ENCODE measurements at places on chromosomes 11 and 22.

- DNase-seq, result no peak
Observed at GRCh38 chr11:91922846-91923245, 301.8 kb upstream of the FAT3 start.

GRCh38 chr11:2382129-2382517, 5.0 kb downstream of the CD81 start:
- DNase-seq, result no peak

GRCh38 chr11:112448168-112448567, 187.5 kb upstream of the PLET1 start:
- no peak for DNase-seq

DNA sequence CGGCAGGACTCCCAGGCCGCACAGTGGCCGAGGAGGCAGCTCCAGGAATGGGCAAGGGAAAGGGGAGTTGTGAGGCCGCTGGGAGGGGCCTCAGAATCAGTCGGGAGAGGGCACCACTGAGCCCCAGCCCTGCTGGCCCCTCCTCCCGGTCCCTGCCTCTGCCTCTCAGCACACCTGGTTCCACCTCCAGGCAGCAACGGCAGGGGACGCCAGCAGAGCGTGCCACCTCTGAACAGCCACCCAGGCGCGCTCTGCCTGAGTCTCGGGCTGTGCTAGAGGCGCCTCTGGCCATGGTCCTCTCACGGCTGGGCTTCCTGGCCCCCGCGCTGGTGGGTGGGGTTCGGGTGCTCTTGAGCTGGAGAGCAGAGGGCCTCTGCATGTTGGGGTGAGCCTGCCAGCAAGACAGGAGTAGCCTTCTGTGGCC, 33.0 kb downstream of the MOB2 start:
- DNase-seq, result no peak

- DNase-seq, result no peak
Observed at GRCh38 chr11:45877845-45878244, 7.6 kb upstream of the MAPK8IP1 start.

DNA sequence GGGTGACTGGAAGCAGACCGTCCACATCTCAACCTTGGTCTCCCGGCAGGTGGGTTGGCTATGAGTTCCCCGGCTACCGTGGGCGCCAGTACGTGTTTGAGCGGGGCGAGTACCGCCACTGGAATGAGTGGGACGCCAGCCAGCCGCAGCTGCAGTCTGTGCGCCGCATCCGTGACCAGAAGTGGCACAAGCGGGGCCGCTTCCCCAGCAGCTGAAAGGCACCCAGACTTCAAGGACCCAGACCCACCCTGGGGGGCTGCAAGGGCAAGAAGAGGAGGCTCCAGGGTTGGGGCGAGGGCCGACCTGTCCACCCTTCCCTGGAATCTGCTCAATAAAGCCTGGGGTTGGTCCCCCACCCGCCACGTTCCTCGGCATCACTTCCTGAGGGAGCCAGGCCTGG, 7.3 kb downstream of the CRYBB3 start:
- DNase-seq, result no peak

DNA sequence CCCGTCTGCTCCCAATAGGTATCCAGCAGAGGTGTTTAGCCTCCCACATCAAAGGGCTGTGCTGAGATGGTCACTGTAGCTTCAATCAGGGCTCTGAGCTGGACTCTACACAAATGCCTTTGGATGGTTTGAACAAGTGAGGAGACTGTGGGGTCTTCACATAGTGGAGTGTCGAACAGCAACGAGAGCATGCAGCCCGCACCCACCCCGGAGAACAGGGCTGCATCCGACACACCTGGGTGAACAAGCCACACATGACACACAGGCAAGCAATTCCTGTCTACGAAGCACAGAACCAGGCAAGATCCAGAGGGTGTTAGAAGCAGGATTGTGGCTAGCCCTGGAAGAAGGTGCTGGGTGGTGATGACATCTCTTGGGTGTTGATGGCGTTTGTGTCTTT, 58.0 kb upstream of the FGF3 start:
- no peak for DNase-seq

- DNase-seq, result no peak
Observed at GRCh38 chr22:29979777-29980321, 96.9 kb downstream of the MTMR3 start.

- no peak for DNase-seq
Observed at GRCh38 chr11:73290536-73290935, 17.5 kb upstream of the ARHGEF17 start.

GRCh38 chr11:117000014-117000737, 98.1 kb downstream of the SIK3 start:
- DNase-seq, result no peak

- DNase-seq, result no peak
Observed at GRCh38 chr11:74953451-74953850, 4.4 kb downstream of the SPCS2 start.

GRCh38 chr22:44596396-44597125, 98.5 kb upstream of the RTL6 start:
- no peak for DNase-seq

DNA sequence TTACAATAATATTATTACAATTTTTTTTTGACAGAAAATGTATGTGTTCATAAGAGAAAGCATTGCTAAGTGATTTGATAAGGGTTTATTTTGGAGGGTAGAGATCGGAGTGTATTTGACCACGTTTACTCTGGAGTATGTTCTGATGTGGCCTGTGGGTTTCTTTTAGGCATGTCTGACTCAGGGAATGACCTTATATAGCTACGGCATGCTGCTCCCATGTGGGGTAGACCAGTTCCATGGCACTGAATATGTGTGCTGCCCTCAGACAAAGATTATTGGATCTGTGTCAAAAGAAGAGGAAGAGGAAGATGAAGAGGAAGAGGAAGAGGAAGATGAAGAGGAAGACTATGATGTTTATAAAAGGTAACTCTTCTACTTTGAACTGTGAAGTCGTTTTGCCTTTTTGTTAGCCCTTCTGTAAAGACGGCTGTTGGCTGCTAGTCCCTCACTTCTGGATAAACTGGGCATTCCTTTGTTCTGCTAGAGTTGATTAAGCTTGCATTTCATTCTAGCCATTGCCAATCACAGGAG, 38.1 kb upstream of the ST14 start:
- DNase-seq, result no peak

DNA sequence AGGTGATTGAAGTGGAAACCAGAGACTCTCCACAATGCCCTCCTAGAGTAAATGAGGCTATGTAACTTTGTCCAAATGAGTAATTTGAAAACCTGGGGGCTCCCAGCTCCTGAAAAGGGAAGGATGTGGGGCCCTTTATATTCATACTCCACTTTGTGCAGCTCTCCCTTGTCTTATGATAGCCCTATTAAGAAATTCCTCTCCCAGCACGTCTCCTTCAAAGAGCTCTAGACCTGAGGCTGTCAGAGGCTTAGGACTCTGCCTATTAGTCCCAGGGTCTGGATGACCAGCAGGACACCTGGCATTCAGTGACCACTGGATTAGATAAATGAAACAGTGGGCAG, 2.1 kb downstream of the SLC43A1 start:
- no peak for DNase-seq

DNA sequence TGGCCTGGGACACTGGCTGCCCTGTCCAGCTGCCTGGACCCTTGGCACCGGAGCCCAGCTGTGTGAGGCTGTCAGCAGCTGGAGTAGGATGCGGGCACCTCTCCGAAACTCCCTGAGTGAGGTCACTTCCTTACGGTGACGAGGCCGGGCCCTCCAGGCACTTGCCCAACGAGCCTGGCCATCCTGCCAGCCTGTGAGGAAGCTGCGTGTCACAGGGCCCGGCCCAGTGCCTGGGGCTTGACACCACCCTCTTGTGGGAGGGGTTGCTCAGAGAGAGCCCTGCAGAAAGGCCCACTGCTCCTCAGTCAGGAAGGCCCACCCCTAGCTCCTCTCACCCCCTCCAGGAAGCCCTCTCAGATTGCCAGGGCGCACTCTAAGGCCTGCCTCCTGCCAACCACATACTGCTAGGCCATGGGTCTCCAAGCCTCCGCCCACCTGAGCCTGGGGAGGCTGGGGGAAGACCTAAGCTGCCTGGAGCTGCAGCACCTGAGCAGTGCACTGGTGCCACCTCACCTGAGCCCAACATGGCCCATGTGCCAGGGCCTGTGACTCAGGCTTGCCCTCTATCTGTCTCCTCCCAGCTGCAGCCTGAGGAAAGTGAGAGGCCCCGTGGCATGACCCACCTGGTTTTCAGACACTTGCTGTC, 4.3 kb upstream of the PHLDA2 start:
- peak; percentile 34 for DNase-seq

DNA sequence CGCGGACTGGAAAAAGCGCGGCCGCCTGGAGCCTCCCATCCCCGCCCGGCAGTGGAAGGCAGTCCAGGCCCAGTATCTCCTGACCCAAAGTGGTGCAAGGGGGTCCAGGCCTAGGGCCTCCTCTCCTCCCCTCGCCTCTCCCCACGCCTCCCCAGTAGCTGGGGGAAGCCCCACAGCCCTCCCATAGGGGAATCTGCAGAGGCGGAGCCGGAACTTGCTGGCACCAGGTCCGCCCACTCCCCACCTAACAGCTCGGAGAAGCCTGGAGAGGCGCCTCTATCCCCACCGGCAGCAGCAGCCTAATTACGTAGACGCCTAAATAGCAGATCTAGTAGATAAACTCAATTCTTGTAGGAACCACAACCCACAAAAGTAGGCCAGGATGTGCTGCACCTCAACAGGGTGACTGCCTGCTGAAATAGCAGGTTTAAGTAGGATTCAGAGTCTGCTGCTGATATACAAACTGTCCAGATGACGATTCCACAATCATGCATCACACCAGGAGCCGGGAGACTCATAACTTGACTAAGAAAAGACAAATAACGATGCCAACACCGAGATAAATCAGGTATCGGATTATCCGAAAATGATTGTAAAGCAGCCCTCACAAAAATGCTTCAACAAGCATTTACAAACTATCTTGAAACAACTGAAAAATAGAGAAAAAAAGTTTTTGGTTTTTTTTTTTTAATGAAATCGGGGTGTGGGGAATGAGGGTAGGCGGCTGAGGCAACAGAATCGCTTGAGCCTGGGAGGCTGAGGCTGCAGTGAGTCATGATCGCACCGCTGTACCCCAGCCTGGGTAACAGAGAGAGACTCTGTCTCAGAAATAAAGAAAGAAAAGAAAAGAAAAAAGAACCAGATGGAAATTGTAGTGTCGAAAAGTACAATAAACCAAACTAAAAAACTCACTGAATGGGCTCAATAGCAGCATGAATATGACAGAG, 11.4 kb upstream of the BRD1 start:
- DNase-seq, result peak; percentile 68

DNA sequence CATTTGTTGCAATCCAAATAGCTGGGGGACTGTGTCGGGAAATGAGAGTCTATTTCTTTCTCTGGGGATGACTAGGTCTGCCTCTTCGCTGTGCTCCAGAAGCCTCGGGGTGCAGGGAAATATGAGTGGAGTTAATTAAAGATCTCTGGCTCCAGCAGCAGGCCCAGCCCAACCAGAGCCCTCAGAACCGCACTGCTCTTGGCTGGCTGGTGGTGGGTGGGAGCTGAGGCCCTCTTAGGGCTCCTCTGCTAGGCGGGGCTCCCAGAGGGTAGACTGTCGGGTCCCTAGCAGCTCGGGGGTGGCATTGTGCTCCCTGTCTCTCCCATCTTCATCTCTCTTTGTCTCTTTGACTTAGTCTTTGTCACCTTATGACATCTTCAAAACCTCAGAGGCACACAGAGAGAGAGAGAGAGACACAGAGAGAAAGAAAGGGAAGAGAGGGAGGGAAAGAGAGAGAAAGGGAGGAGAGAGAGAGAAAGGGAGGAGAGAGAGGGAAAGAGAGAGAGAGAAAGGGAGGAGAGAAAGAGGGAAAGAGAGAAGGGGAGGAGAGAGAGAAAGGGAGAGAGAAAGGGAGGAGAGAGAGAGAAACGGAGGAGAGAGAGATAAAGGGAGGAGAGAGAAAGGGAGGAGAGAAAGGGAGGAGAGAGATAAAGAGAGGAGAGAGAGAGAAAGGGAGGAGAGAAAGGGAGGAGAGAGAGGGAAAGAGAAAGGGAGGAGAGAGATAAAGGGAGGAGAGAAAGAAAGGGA, 20.2 kb downstream of the MPPED1 start:
- no peak for DNase-seq

DNA sequence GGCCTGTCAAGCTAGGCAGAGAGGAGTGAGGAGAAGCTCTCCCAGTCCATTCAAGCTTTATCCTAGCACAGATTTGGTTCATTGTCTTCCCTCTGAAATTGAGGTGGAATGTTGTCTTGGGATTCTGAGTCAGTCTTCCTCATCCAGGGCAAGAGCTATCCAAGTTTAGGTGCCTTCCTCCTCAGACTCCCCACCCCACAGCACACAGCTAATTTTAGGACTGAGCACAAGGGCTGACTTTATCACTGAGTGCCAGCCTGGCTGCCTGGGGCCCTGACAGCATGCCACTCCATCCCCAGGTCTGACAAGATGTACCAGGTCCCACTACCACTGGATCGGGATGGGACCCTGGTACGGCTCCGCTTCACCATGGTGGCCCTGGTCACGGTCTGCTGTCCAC, 2.6 kb downstream of the PGAP2 start:
- no peak for DNase-seq

GRCh38 chr11:21385669-21386440, 716.5 kb downstream of the NELL1 start:
- no peak for DNase-seq

GRCh38 chr11:108944471-108945178, 279.8 kb downstream of the DDX10 start:
- no peak for DNase-seq

GRCh38 chr22:46356496-46357480, 21.3 kb downstream of the TRMU start:
- no peak for DNase-seq

DNA sequence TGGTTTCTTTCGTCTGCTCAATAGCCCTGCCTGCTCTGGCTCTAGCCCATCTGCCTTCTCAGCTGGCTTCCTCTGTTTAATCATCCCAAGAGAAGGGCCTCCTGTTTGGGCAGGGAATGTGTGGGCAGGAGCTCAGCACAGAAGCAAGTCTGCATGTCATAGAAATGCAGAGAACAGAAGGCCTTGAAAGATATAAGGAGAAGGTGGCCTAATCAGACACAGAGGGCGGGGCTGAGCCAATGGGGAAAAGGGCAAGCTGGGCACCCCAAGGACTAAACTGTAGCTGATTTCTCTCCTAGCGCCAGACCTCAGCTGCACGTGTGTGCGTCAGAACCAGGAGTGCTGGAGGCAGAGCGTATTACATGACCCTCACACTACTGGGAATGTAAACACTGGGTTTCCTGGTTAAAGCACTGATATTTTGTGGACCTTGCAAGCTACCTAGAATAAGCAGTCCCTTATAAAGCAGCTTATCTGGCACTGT, 7.6 kb upstream of the CCKBR start:
- no peak for DNase-seq

- no peak for DNase-seq
Observed at GRCh38 chr11:90192869-90193582, 29.8 kb downstream of the CHORDC1 start.

DNA sequence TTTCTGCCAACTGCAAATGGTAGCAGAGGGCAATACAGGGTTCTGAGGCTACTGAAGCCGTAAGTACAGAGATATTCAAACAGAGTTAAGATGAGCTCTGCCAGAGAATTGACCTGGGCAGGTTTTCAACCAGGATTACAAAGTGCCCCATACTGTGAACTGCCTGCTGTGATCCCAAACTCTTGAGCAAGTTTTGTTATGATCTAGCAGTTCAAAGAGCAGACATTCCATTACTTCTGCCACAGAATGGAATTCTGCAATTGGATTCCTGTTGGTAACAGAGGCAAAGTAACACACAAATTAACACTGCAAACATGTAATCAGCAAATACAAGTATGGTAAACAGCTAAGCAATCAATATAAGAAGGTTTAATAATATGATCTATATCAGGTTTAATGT, 31.2 kb downstream of the ALG9 start:
- no peak for DNase-seq

- DNase-seq, result no peak
Observed at GRCh38 chr11:69058511-69059270, 10.0 kb downstream of the TPCN2 start.

GRCh38 chr22:27212102-27212501, 554.7 kb downstream of the MIAT start:
- no peak for DNase-seq

- no peak for DNase-seq
Observed at GRCh38 chr11:72703267-72704008, 29.2 kb upstream of the PDE2A start.

All from stimulated activated CD4-positive, alpha-beta T cell treated with anti-CD3 and anti-CD28 coated beads, Interleukin-2, amount 100 ng/mL, for 48 hours (primary cell).